T-helper 2 cell (primary cell): ENCODE measurements at places on chromosomes 3 and 15.

DNA sequence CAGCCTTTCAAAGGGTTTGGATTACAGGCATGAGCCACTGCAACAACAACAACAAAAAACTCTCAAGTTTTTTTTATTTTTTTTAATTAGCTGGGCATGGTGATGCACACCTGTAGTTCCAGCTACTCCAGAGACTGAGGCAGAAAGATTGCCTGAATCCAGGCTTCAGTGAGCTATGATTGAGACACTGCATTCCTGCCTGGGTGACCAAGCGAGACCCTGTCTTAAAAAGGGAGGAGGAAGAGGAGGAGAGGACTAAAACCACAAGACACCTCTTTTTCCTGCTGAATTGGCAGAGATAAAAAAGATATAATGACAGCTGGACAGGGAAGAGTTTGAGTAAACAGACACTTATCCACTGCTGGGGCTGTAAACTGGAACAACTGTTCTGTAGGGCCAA lies 22.7 kb upstream of the CHRNB4 start:
- DNase-seq, result no peak

- DNase-seq, result no peak
Measured at GRCh38 chr3:136787349-136787748, 31.6 kb upstream of the SLC35G2 start.

DNA sequence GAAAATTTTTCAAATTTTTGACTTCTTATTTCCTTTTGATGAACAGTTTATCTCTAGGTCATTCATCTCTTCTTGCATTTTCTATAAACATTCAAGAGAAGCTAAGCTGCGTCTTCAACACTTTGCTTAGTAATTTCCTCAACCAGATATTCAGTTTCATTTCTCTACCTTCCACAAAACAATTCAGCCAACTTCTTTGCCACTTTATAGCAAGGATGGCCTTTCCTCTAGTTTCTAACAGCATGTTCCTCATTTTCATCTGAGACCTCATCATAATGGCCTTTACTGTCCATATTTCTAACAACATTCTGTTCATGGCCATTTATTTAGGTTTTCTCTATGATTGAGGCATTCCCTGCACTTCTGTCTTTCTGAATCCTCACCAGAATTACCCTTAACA lies 90.0 kb downstream of the ARIH1 start:
- no peak for DNase-seq

DNA sequence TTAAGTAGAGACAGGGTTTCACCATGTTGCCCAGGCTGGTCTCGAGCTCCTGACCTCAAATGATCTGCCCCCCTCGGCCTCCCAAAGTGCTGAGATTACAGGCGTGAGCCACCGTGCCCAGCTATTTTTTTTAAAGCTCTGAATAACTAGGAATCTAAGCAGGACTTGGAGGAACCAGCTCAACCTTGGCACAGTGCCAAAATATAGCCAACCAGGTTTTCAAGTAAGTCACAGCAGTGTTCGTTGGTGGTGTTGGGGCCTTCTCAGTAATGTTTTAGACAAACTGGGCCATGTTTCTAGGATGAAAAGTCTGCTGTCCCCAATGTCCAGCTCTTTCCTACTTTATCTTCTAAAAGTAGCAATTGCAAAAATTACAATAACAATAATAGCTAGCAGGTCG lies 6.4 kb upstream of the ADAM10 start:
- DNase-seq, result no peak

DNA sequence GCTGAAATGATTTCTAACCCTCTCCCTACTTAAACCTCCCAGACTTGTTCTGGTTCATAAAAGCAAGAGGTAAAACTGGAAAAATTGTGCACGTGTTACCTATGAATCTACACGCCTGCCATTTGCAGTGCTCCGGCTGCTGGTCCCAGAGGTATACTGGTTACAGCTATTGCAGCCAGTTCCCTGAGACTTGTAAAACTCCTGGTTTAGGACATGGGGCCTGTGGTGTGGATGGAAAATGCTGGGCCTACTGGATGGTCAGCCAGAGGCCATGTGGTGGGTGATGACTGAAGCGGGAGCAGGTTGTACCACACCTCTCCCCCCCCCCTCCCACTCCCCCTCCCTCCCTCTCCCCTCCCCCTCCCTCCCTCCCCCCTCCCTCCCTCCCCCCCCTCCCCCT lies 45.0 kb downstream of the SENP2 start:
- no peak for DNase-seq
